ENCODE measurements at places on chromosomes 12 and 14. TPM values are rescaled to one million over a fixed set of nuclear protein-coding genes. Genes with fewer than 3 reads are reported as not detected.

The FLVCR2 gene
- total RNA-seq: 2.3 TPM

GRCh38 chr12:67456431-67456901 lies 187.3 kb downstream of the CAND1 start:
- H3K4me1 ChIP-seq: peaks cover 26% of the 10 kb centered on the region
- H3K36me3 ChIP-seq: no peaks in the 10 kb centered on the region
- H3K27me3 ChIP-seq: peaks cover 7% of the 10 kb centered on the region
- peak; percentile 25 for DNase-seq
- no peak overlapping the region for H3K27ac ChIP-seq

- peaks cover 18% of the 10 kb centered on the region for H3K4me1 ChIP-seq
- H3K4me3 ChIP-seq: no peak overlapping the region
- no peak overlapping the region for H3K27ac ChIP-seq
- DNase-seq: no peak
- no peaks in the 10 kb centered on the region for H3K36me3 ChIP-seq
These were observed 17.7 kb downstream of the EPYC start for GRCh38 chr12:90987101-90987500.

The LRRC43 gene
- total RNA-seq: not detected

The SERPINA6 gene
- total RNA-seq: not detected

GRCh38 chr12:131927110-131928079 lies 1.7 kb upstream of the PUS1 start:
- no peaks in the 10 kb centered on the region for H3K27me3 ChIP-seq
- H3K27ac ChIP-seq: no peak overlapping the region
- H3K4me1 ChIP-seq: peaks cover 7% of the 10 kb centered on the region

The FOXG1 gene
- not detected for total RNA-seq

The REM2 gene
- total RNA-seq: not detected

DNA sequence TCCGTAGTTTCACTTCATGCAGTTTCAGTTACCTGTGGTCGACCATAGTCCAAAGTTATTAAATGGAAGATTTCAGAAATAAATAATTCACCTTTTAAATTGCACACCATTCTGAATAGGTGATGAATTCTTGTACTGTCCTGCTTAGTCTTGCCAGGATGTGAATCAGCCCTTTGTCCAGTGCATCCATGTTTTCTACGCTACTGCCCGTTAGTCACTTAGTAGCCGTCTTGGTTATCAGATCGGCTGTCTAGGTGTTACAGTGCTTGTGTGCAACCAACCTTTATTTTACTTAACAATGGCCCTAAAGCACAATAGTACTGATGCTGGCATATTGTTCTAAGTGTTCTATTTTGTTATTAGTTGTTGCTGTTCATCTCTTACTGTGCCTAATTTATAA lies 146.7 kb downstream of the ACSS3 start:
- no peaks in the 10 kb centered on the region for H3K27me3 ChIP-seq
- H3K27ac ChIP-seq: no peak overlapping the region
- H3K4me3 ChIP-seq: no peak overlapping the region
- no peak for DNase-seq

DNA sequence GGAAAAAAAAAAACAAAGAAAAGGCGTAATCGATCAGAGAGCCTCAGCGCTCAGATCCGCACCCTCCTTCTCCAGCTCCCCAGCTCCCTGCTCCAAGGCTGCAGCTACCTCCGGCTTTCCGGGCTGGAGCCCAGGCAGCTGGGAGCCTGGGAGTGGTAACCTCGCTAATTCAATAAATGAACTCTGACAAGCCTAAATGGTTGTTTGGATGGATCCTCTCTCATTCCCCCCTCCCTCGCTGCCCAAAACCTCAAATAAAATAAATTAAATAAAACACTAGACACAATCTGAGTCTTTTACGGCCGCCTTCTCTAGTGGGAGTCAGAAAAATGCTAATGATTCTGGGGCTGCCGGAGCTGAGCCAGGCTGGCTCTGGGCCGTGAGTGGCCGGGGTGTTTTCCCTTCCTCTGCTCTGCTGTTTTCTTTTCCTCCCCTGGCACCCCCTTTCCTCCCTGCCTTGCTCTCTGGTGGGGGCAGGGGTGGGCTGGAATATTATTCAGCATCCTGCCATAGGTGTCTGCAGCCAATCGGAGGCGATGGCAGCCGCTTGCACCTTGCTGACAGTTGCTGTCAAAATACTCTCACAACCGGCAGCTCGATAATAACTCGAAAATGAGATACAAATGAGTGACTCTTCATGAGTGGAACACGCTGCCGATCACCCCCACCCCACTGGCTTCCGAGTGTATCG lies 76.1 kb downstream of the RBM19 start:
- H3K36me3 ChIP-seq: peaks cover 3% of the 10 kb centered on the region
- peak; percentile 10 for DNase-seq
- peaks cover 3% of the 10 kb centered on the region for H3K27me3 ChIP-seq
- peak overlapping the region; percentile 62 for H3K27ac ChIP-seq

DNA sequence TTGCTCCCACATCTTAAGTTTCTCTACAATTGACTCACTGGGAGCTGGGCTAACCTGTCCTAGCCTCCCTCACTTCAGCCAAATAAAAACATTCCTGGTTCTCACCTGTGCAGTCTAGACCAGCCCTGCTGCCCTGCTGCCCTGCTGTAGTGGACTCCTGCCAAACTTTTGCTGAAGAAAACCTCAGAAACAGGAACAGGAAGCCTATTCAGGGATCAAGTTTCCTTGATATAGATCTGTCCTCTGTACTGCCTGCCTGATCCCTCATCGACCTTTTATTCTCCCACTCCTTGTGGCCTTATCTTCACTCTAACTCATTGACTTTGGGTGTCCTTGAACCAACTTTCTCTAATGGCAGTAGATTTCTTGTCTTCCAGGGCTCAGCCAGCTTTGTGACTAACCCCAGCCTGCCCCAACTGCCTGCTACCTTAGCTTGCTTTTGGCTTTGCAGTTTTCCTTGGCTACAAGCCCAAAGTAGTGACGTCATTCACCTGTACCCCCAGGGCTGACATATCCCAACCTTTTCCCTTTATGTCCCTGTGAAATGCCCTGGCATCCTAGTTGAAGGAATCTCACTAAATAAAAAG lies 234.8 kb downstream of the DUSP6 start:
- H3K4me1 ChIP-seq: peaks cover 8% of the 10 kb centered on the region
- no peak overlapping the region for H3K4me3 ChIP-seq

- H3K36me3 ChIP-seq: no peaks in the 10 kb centered on the region
- H3K4me1 ChIP-seq: peaks cover 29% of the 10 kb centered on the region
- H3K27ac ChIP-seq: peak overlapping the region; percentile 99
- H3K27me3 ChIP-seq: no peaks in the 10 kb centered on the region
These were observed 413 bp downstream of the LRP6 start for GRCh38 chr12:12266389-12266872.

The SALL2 gene
- total RNA-seq: 2.4 TPM

- H3K27ac ChIP-seq: no peak overlapping the region
- H3K27me3 ChIP-seq: no peaks in the 10 kb centered on the region
- 0 out of 2 replicates have a peak, but pooled peaks cover 3% of the 10 kb centered on the region for H3K36me3 ChIP-seq
- H3K4me1 ChIP-seq: no peaks in the 10 kb centered on the region
- no peak for DNase-seq
- H3K4me3 ChIP-seq: no peak overlapping the region
These were observed 518.1 kb downstream of the TMEM121 start for GRCh38 chr14:106044515-106044914.

DNA sequence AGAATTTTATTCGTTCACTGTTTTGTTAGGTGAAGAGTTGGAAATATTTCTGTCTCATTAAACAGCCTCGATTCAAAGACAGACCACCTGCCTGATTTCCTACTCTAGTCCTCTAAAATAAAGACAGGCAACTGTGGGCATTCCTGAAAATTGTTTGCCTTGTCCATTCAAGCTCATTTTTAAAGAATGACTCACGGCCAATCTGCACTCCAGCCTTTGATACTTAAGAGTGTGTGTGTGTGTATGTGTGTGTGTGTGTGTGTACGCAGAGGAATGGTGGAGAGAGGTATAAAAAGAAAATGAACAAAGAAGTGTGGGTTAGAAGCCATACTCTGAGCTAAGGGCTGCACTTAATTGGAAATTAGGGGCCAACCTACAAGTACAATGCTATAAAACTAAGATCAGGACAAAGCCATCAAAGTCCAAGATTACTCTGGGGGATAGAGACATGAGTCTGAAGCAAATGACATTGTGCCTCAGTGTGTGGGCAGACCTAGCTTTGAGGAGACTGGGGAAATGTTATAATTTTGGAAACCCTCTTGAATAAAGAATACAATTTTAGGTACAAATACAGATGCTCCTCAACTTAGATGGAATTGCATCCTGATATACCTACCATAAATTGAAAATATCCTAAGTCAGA lies 45.6 kb upstream of the SOCS2 start:
- H3K27me3 ChIP-seq: peaks cover 2% of the 10 kb centered on the region
- H3K4me1 ChIP-seq: peaks cover 19% of the 10 kb centered on the region
- no peaks in the 10 kb centered on the region for H3K36me3 ChIP-seq
- H3K27ac ChIP-seq: no peak overlapping the region
- peak overlapping the region; percentile 0 for H3K4me3 ChIP-seq

GRCh38 chr14:64158608-64159007 lies 135.6 kb downstream of the ESR2 start:
- H3K4me1 ChIP-seq: no peaks in the 10 kb centered on the region
- H3K4me3 ChIP-seq: no peak overlapping the region
- H3K36me3 ChIP-seq: no peaks in the 10 kb centered on the region
- H3K27me3 ChIP-seq: no peaks in the 10 kb centered on the region
- no peak overlapping the region for H3K27ac ChIP-seq

The PCED1B gene
- total RNA-seq: 4.0 TPM

DNA sequence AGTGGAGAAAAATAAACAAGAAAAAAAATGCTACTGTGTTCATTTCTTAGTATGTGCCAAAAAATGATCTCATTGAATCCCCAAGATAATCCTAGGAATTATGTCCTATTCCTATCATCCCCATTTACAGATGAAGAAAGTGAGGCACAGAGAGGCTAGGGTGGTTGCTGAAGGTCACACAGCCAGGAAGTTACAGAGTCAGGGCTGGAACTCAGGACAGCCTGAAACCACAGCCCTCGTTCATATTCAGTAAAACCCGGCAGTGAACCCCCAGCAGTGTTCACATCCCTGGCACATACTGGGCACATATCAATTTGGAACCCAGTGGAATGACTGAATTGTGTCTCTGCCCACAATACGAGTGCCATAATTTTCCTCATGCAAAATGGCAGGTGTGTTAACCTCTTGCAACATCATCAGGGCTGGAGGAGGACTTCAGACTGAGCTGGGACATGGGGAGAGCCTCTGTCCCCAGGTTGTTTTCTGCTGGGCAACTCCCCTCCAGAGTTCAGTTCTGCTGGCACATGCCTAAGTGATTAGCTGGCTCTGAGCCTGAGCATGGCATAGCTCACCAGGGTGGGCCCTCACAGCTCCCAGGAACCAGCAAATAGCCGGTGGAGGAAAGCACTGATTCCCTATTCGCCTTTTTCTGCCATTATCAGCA lies 2.0 kb upstream of the PPP1CC start:
- H3K27ac ChIP-seq: peak overlapping the region; percentile 60
- H3K4me1 ChIP-seq: peaks cover 47% of the 10 kb centered on the region
- H3K27me3 ChIP-seq: no peaks in the 10 kb centered on the region

The PRIMA1 gene
- total RNA-seq: not detected

DNA sequence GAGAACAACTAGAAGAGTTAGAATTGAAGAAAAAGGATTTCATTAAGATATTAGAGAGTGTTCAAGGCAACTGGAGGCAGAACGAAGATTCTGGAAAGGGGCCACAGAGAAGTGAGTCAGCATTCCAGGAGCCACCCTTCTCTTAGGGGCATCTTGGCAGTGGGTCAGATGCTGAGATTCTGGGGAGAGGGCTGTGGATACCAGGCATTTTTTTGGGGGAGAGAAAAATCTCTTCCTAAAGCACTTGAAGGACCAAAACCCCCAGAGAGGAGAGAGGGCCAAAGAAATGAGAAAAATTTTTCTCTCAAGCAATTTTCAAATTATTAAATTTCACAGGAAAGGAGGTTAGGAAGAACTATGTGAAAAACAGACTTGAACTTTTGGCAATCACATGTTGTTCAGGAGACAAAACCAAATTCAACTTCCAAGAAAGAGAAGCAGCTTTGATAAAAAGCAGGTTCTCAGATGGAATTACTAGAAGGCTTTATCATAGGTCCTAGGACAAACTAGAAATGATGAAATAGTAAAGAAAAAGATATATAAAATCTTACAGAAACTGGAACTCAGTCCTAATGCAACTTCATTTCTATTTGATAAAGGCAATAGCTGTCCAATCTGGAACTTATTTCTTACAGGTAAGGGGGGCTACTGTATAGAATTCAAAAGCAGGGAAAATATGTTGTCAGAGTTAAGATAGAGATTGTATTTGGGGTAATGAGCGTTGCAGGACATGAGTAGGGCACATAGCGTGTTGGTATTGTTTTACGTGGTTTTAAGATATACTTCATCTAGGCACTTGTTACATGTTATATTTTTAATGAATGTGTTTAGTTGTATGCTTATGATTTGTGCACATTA lies 1.1 kb upstream of the CLEC2D start:
- DNase-seq: no peak
- H3K4me3 ChIP-seq: no peak overlapping the region
- no peaks in the 10 kb centered on the region for H3K27me3 ChIP-seq
- H3K36me3 ChIP-seq: peaks cover 2% of the 10 kb centered on the region

DNA sequence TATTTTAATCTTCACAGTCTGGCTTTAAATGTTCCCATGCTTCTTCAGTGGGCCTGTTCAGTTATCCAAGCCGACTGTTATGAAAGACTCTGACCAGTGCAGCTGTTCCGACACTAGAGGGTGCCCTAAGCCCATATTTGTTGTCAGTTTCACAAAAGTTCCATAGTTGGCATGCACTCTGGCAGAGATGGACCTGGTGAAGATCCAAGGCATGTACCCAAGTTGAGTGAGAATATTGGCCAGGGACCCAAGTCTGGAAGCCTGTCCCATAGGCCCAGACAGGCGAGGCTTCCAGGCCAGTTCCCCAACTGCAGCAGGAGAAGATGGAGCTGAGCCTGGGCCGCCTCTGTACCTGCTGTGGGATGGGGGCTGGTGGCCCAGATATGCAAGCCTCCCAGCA lies 27.4 kb upstream of the GUCY2C start:
- peak; percentile 59 for DNase-seq
- no peaks in the 10 kb centered on the region for H3K36me3 ChIP-seq
- peaks cover 6% of the 10 kb centered on the region for H3K4me1 ChIP-seq
- H3K27ac ChIP-seq: no peak overlapping the region
- H3K4me3 ChIP-seq: no peak overlapping the region

GRCh38 chr12:100566887-100567637 lies 6.4 kb upstream of the GAS2L3 start:
- peaks cover 4% of the 10 kb centered on the region for H3K27me3 ChIP-seq
- H3K36me3 ChIP-seq: no peaks in the 10 kb centered on the region
- no peak for DNase-seq
- H3K4me1 ChIP-seq: peaks cover 13% of the 10 kb centered on the region
- H3K4me3 ChIP-seq: no peak overlapping the region
- H3K27ac ChIP-seq: no peak overlapping the region
